ENCODE measurements at places on chromosomes 4 and X.

DNA sequence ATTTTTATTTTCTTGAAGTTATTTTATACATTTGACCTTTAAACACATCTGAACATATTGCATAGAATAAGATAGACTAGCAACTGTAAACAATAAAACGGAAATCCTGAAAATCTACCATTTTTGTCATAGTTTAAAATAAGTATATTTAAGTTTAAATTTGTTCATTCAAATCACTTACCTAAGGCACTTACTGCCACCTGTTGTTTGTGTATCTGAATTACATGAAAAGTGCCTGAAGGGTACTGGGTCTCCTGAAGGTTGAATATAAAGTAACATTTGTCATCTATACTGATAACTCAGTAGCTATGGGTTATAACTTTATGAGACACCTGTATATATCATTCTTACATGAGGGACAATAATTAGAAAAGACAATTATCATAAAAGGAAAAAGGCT is 38.6 kb downstream of the TRPC5 start:
- DNase-seq = peak; percentile 15

DNA sequence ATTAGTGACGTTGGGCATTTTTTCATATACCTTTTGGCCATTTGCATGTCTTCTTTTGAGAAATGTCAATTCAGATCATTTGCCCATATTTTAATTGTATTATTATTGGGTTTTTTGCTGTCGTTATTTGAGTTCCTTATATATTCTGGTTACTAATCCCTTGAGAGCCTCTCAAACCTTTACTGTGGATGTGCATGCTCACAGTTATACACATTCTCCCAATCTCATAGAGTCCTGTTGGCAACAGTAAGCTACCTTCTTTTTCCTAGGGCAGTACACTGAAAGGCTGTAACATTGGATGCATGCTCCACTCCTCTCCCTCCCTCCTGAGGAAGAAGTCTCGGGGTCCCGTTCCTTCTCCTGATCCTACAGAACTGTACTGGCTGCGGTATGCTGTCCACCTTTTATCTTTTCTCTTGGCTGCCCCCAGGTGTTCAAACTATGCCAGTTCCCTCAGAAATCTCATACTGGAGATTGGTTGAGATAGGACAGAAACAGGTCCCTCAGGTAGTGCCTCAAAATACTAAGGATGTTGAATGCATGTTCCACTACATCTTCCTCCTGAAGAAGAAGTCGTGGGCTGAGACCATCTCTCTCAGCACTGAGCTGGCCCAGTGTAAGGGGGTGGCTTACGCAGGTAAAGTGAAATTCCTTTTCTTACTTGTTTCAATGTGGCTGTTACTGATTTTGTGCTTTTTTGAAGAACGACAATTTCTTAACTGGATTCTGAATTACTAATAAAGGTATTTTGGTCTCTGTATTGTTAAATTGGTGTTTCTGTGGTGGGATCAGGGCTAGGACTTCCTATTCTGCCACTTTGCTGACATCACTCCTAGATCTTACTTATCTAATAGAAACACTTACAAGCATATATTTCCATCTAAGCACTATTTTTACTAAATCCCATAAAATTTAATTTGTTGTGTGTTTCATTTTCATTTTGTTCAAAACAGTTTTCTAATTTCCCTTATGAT is 145.4 kb upstream of the HUWE1 start:
- DNase-seq = peak; percentile 23

GRCh38 chrX:51747671-51748070 is 4.4 kb downstream of the GSPT2 start:
- DNase-seq = no peak

DNA sequence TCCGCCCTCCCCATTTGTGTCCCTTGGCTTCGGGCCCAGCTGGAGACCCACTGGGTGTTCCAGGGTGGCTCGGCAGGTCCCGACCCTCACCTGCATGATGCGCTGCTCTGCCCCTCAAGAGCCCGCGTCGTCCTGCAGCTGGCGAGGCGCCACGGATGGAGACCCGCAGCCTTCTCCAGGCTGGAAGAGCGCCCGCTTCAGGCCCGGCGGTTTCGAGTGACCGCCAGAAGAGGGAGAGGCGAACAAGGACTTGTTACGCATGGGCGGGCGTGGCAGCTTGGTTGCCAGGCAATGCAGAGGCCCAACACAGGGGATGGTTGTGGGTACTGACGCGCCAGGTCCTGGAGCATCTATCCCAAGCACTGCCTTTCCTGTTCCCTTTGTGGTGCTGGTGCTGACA is at the start of gene PDCL2:
PDCL2 (minus strand) TSS at position 232 of the 400 bp plus-strand sequence; CDS start at position 96, 136 bp downstream.
- DNase-seq = no peak

GRCh38 chr4:20840648-20841190 is 140.5 kb downstream of the PACRGL start:
- no peak for DNase-seq

DNA sequence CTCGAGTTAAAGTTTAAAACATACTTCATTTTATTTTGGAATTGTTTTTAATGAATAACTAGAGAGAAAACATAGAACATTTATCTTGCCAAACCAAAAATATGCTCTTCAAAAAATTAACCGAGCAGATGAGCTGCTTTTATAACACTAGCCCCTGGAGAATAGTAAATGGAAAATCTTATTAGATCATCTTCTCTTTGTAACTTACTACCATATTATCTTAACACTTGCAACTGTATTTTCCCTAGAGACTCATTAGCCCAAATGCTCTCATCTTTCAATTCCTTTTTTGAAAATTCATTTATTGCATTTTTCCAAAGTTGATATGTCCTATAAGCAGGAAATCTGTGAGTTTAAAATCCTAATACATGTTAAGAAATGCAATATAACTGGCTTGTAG is 143.3 kb downstream of the CAMK2D start:
- DNase-seq = no peak

DNA sequence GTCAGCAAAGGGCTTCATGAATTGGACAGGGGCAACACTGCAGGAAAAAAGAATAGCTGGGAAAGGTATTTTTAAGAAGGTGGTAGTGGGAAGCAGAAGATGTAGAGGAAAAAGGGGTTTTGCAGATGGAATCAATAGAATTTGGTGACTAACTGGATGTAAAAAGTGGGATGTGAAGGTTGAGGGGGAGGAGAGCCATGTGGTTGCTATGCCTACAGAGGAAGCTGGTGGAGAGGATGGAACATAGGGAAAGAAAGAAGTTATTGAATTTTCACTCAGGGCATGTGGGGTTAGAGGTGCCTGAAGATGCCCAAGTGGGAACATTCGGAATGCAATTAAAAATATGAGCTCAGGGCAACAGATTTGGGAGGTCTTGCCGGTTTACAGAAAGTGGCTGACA is 33.0 kb downstream of the REELD1 start:
- no peak for DNase-seq

GRCh38 chr4:53654300-53654758 is 63.0 kb upstream of the LNX1 start:
- DNase-seq = no peak

- no peak for DNase-seq
Observed at GRCh38 chr4:13640149-13640940, 12.8 kb upstream of the BOD1L1 start.

DNA sequence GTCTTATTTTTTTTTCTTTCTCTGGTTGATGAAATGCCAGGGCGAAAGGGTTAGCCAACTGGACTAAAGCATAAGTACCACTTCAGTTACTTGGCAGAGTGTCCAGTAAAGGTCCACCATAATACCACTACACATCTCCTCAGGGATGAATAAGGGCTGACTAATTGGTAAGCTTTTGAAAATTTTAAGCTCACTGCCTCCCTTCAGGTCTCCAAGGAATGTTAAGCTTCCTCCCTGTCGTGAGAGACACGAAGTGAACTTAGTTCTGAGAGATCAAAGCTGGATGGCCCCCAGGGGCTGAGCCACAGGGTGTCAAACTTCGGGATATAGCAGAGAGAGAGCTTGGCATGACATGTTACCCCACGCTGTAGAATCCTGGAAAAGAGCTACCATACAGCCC is 111.4 kb downstream of the VSIG4 start:
- no peak for DNase-seq

GRCh38 chr4:152352622-152353116 is 183.2 kb downstream of the FBXW7 start:
- DNase-seq = peak; percentile 84

- no peak for DNase-seq
Observed at GRCh38 chr4:106256190-106256589, 59.8 kb downstream of the TBCK start.

DNA sequence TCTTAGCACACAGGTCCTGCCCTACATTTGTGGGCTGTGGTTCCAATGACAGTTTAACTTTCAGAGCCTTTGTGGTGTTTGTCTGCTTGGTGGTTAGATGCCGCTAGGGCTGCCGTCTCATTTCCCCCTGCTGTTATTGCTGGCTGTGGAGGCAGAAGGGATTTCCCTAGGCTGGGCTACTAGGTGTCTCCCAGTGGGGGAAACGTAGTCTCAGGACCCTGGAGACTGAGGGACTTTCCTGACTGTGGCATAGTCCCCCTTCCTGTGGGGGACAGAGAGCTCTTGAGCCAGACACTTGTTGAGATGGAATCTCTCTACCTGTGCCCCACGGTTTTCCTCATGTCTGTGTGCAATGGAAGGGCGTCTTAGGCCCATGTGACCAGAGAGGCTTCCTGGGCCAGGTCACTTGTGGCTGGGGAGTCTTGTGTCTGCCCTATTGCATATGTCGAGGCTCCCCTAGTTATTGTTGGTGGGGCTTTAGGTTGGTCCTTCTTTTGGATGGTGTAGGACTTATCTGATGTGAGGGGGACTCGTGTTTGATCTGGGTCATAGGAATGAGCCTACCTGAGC is 68.2 kb downstream of the ARHGAP10 start:
- no peak for DNase-seq

DNA sequence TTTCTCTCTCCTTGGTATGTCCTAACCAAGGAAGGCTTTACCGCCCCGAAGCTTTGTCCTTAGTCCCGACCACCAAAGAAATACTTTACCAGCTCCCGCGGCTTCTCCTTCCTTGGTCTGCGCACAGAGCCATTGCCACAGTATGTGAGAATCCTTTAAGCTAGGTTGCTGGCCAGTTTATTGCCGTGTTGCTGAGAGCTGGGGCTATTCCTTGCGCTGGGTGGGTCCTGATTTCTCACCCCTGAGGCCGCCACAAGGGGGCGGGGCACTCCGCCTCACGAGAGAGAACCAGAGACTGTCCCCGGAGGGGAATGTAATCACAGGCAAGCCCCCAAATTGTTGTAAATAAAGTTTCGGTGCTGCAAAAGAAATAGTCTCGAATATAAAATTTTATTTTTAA is 331.0 kb upstream of the PCDH10 start:
- no peak for DNase-seq

DNA sequence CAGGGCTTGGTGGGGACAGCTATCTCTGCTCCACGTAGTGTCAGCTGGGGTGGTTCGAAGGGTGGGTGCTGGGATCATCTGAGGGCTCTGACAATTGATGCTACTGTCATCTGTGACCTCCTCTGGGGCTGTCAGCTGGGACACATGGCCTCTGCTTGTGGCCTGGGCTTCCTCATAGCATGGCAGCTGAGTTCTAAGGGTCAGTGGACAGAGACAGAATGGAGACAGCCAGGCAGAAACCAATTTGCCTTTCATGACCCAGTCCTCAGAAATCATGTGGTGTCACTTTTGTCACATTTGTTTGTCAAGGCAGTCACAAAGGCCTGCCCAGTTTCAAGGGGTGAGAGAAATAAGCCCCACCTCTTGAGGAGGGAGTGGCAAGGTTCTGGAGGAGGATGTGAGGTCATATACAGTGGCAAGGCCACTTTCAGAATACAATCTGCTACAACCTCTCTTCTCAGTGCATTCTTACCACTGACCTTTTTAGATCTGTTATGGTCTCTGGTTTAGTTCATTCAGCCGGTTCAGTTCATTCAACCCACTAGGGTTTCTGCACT is 103.6 kb upstream of the BCOR start:
- DNase-seq = no peak

- DNase-seq = peak; percentile 27
Observed at GRCh38 chrX:154541896-154542722, 4.5 kb downstream of the G6PD start.

DNA sequence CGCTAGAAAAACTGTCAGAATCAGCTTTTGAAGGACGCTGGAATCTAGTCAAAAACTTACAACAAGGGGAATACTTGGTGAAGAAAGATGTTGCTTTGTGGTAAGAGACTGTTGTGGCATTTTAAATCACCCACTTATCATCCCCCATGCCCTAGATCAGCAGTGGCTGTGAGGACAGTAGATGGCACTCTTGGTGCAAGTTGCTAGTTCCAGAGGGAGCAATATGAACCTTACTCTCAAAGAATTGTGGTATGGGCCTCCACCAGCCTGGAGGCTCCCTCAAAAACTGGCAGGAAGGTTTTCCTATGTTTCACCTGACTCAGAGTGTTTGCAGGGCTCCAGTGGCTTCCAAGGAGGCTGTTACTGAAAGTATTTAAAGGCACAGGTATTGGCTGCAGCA is 37.7 kb upstream of the SLC16A2 start:
- peak; percentile 8 for DNase-seq

DNA sequence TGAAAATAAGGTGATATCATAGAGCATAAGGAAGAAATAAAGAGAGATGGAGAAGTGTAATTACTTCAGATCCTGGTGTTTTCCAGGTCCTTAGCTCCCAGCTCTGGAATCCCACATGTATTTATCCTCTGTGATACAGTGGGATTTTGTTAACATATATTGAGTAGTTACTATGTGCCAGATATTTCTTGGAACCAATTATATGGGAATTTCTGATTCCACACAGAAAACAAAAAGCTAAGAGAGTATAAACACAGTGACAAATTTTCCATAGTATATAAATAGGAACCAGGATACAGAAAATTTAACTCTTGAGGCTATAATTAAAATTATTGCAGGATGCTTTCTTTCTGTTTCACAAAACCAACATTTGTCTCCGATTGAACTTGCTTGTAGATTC is 1067.5 kb downstream of the PCDH7 start:
- no peak for DNase-seq

GRCh38 chr4:141395246-141395830 is 174.6 kb downstream of the ZNF330 start:
- DNase-seq = no peak

GRCh38 chr4:86264241-86264640 is 95.6 kb downstream of the MAPK10 start:
- no peak for DNase-seq

GRCh38 chrX:13719192-13719856 is 15.1 kb downstream of the TRAPPC2 start:
- DNase-seq = no peak

DNA sequence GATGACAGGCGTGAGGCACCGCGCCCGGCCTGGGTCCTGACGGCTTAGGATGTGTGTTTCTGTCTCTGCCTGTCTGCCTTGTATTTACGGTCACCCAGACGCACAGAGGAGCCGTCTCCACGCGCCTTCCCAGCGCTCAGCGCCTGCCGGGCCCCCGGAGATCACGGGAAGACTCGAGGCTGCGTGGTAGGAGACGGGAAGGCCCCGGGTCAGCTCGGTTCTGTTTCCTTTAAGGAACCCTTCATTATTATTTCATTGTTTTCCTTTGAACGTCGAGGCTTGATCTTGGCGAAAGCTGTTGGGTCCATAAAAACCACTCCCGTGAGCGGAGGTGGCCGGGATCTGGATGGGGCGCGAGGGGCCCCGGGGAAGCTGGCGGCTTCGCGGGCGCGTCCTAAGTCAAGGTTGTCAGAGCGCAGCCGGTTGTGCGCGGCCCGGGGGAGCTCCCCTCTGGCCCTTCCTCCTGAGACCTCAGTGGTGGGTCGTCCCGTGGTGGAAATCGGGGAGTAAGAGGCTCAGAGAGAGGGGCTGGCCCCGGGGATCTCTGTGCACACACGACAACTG is 1.3 kb downstream of the SHOX start:
- DNase-seq = no peak
